Thoracic aorta (tissue), 2 donors: ENCODE measurements at places on chromosomes 12 and 14.

- no peaks in the 10 kb centered on the region for H3K36me3 ChIP-seq
- no peaks in the 10 kb centered on the region for H3K4me1 ChIP-seq
- H3K4me3 ChIP-seq: no peak overlapping the region
- DNase-seq: no peak
- H3K27me3 ChIP-seq: no peaks in the 10 kb centered on the region
Measured at GRCh38 chr14:100900837-100901390, 2.6 kb downstream of the RTL1 start.

DNA sequence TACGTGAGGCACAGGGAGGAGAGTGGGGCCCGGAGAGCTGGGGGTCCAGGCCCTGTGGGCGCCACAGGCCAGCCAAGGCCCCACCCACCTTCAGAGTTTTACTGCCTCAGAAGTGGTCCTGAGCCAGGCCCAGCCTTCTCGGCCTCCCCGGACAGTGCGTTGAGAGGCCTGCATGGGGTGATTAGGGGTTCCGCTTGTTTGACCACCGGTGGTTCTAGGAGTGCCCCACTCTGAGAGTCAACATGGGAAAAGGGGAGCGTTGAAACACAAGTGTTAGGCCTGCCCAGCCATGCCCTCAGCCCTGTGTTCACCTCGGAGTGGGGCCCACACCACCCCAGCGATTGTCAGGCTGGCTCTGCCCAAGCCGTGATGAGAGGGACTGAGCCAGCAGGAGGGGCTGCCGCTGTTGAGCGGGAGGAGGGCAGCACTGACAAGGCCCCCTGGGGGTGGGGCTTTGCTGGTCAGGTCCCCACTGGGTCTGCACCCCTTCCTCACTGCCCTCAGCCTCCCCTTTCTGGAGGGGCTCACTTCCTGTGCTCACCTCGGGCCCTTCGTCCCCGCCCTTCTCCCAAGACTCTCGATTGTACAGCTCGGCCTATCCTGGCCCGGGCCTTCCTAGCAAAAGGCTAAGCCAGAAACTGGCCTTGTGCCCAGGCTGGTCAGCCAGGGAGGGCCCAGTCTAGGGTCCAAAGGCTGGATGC, 4.8 kb downstream of the CKB start:
- H3K4me1 ChIP-seq: peaks cover 64% of the 10 kb centered on the region
- DNase-seq: no peak
- H3K4me3 ChIP-seq: no peak overlapping the region

- H3K27me3 ChIP-seq: no peaks in the 10 kb centered on the region
- H3K27ac ChIP-seq: no peak overlapping the region
Measured at GRCh38 chr14:90665321-90666000, 150.8 kb downstream of the TTC7B start.

DNA sequence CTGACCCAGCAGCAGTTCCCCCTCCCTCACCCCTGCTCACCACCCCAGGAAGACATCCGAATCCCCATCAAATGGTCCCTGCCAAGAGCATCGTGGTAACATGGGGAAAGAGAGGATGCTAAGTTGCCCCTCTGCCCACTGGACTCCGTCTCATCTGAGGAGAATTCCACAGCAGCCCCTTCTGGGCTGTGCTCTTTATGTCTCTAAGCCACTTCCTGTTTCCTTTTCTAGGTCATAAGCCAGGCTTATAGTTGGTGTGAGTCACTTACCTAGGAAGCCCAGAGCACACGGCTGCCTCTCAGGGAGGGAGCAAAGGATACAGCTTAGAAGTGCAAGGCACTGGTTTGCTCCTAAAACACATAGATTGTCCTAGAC, 76.0 kb downstream of the VCPKMT start:
- H3K4me3 ChIP-seq: no peak overlapping the region
- peaks cover 32% of the 10 kb centered on the region for H3K4me1 ChIP-seq
- H3K36me3 ChIP-seq: no peaks in the 10 kb centered on the region
- peak overlapping the region; percentile 13 for H3K27ac ChIP-seq
- no peaks in the 10 kb centered on the region for H3K27me3 ChIP-seq

DNA sequence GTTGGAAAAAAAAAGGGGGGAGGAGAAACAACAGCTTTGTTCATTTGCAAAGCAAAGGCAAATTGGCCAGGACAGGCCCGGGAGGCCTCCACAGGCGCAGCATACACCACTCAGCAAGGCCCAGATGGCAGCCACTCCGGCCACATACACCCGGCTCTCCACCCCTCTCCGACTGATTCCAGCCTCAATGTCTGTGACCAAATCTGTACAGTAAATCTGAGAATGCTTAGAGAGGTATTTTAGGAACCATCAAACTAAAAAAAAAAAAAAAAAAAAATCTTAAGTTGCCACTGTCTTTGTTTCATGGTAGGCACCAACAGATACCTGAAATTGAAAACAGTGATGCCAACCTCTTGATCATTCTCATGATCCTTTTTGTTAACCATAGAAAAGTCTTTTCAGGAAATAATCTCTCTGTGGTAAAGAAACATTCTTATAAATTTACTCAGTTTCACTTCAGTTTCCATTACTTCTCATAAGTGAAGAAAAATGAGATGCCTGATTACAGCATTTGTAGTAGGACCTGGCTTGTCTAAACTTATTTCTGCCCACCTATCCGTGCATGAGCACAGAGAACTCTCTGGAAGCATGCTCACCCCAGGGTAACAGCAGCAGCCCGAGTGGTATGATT, 20.2 kb downstream of the VPS37B start:
- no peak for DNase-seq
- no peak overlapping the region for H3K4me3 ChIP-seq
- peaks cover 19% of the 10 kb centered on the region for H3K4me1 ChIP-seq
- no peak overlapping the region for H3K27ac ChIP-seq
- no peaks in the 10 kb centered on the region for H3K27me3 ChIP-seq
- H3K36me3 ChIP-seq: no peaks in the 10 kb centered on the region

- H3K4me1 ChIP-seq: peaks cover 40% of the 10 kb centered on the region
- no peak for DNase-seq
- no peaks in the 10 kb centered on the region for H3K36me3 ChIP-seq
Measured at GRCh38 chr14:61472011-61472672, 150.8 kb downstream of the PRKCH start.

DNA sequence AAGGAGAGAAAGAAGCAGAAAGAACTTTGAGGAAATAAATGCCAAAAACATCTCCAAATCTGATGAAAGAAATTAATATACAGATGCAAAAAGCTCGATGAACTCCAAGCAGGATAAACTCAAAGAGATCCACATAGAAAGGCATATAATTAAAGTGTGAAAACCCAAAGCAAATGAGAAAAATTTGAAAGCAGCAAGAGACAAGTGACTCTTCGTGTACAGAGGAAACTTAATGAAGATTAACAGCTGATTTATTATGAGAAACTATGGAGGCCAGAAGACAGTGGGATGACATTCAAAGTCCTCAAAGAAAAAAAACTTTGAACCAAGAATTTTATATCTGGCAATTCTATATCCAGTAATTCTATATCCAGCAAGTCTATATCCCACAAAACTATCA, 163.0 kb upstream of the TMCC3 start:
- no peak overlapping the region for H3K4me3 ChIP-seq
- H3K4me1 ChIP-seq: no peaks in the 10 kb centered on the region

- H3K4me1 ChIP-seq: no peaks in the 10 kb centered on the region
- DNase-seq: no peak
- H3K36me3 ChIP-seq: no peaks in the 10 kb centered on the region
- H3K27ac ChIP-seq: no peak overlapping the region
- H3K27me3 ChIP-seq: no peaks in the 10 kb centered on the region
Measured at GRCh38 chr12:124032265-124032886, 59.4 kb downstream of the ZNF664 start.

DNA sequence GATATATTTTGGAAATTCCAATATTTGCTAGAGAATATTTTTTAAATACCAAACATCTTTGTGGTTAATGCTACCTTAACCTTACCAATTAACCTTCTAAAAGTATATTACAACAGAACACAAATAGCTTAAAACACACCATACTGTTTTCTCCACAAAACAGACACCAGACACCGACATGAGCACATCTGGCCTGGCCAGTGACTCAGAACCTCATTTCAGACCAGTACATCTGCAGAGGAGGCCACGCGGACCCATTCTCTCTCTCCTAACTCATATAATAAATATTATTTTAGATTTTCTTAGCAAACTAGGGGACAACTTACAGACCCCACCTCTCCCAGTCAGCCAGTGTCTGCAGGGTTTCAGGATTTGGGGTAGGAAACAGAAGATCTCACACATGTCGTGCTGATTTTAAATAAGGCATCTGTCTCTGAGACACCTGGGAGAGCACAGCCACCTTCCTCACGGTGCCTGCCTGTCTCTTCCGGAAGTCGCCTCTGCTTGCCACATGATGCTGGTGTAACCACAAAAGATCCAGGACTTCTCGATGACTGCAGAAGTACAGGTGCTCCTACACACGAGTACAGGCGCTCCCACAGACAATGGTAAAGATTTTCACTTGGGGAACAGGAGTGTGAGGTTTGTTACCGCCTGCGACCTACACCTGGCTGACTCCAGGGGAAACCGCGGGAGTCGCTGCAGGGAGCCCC, 9.7 kb upstream of the ANKLE2 start:
- no peaks in the 10 kb centered on the region for H3K27me3 ChIP-seq
- no peaks in the 10 kb centered on the region for H3K4me1 ChIP-seq
- H3K27ac ChIP-seq: no peak overlapping the region

- H3K4me3 ChIP-seq: peak overlapping the region; percentile 69
- peaks cover 26% of the 10 kb centered on the region for H3K4me1 ChIP-seq
- no peaks in the 10 kb centered on the region for H3K36me3 ChIP-seq
- no peak for DNase-seq
- peak overlapping the region; percentile 56 for H3K27ac ChIP-seq
Measured at GRCh38 chr12:54016478-54016964, 7.7 kb downstream of the HOXC8 start.

DNA sequence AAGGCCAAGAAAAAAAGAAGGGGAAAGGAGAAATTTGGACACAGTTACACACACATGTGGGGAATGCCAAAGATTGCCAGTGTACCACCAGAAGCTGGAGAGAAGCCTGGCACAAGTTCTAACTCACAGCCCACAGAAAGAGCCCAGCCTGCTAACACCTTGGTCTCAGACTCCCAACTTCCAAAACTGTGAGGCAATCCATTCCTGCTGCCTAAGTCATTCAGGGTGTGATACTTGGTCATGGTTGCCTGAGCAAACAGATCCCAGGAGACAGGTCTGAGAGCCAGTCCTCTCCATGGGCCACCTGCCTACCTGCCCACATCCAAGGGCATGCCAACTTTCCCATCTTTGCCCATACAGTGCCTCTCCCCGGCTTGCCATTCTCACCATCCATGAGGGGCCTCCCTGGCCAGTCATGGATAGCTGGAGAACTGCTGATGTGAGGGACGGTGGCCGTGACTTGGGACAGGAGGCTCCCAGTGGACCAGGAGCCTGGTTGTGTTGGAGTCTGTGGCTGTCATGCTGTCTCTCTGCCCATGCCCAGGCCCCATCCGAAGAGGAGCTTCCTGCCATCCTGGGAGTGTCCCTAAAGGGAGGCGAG, 198.0 kb upstream of the RTL1 start:
- no peaks in the 10 kb centered on the region for H3K36me3 ChIP-seq
- DNase-seq: no peak
- no peak overlapping the region for H3K4me3 ChIP-seq
- H3K4me1 ChIP-seq: no peaks in the 10 kb centered on the region

- no peaks in the 10 kb centered on the region for H3K4me1 ChIP-seq
- H3K27me3 ChIP-seq: no peaks in the 10 kb centered on the region
- H3K27ac ChIP-seq: no peak overlapping the region
- no peak for DNase-seq
- H3K36me3 ChIP-seq: no peaks in the 10 kb centered on the region
- no peak overlapping the region for H3K4me3 ChIP-seq
Measured at GRCh38 chr14:95998656-95999055, 40.5 kb upstream of the C14orf132 start.

GRCh38 chr12:105906561-105906960, 232.2 kb downstream of the NUAK1 start:
- H3K4me1 ChIP-seq: no peaks in the 10 kb centered on the region
- no peak overlapping the region for H3K4me3 ChIP-seq
- no peaks in the 10 kb centered on the region for H3K36me3 ChIP-seq

GRCh38 chr12:84329938-84330337, 582.7 kb downstream of the SLC6A15 start:
- H3K4me3 ChIP-seq: no peak overlapping the region
- no peaks in the 10 kb centered on the region for H3K4me1 ChIP-seq
- H3K36me3 ChIP-seq: no peaks in the 10 kb centered on the region
- DNase-seq: no peak
- no peak overlapping the region for H3K27ac ChIP-seq
- no peaks in the 10 kb centered on the region for H3K27me3 ChIP-seq

DNA sequence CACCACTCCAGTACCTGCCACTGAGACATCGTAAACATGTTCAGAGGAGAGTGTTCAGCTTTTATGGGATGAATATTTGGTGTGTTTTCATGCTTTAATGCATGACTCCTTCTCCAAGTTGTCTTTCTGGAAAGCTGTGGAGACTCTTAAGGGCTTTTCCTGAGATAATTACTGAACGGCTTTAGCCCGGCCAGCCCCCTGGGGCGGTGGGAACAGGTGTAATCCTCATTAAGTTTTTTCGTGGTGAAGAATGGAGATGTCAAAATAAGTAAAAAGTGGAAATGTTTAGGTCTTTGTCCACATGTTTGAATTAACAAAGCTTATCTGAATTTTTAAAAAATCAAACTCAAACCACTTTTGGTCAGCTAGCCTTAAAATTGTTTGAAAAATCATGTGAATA, 1.5 kb downstream of the SYNE2 start:
- H3K36me3 ChIP-seq: no peaks in the 10 kb centered on the region
- H3K4me3 ChIP-seq: peak overlapping the region; percentile 79
- H3K27ac ChIP-seq: peak overlapping the region; percentile 13
- DNase-seq: no peak
- no peaks in the 10 kb centered on the region for H3K27me3 ChIP-seq
- H3K4me1 ChIP-seq: peaks cover 5% of the 10 kb centered on the region

- peak overlapping the region; percentile 52 for H3K27ac ChIP-seq
- no peaks in the 10 kb centered on the region for H3K36me3 ChIP-seq
- DNase-seq: no peak
- no peak overlapping the region for H3K4me3 ChIP-seq
- no peaks in the 10 kb centered on the region for H3K4me1 ChIP-seq
- H3K27me3 ChIP-seq: no peaks in the 10 kb centered on the region
Measured at GRCh38 chr12:14327711-14328110, 37.8 kb upstream of the ATF7IP start.

DNA sequence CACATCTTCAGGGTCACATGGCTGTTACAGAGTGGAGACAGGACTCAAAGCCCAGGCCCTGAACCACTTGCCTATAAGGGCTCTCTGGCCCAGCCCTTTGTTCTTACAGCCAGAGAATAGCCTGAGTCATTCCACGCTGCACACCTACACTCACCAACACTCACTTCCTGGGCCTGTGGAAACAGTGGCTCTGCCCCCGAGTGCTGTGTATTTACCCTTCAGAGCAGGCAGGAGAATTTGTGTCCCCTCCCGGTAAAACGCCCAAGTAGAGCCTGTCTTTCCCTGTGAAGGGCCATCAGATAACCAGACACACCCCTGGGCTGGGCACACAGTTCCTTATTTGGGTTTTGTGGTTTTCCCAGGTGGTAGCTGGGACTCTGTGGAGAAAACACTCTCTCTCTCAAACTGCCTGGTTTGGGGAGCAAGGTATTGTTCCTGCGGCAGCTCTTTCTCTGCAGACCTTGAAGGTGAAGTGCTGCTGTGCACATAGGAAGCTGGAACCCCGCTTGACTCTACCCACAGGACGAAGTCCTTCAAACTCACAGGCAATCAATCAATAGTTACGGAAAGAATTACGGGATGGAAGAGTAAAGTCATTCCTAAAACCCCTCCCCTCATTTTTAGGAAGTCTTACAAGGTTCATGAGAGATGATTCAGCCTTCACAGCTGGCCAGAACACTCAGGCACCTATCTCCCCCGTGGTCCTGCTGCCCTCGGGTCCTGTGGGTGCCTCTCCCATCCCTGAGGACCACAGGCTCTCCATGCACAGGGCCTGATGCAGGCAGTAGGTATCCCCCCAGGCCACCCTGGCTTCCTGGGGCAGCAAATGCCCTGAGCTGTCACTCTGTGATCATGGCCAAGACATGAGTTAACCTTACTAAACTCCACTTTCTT, 20.3 kb downstream of the FIGNL2 start:
- no peak for DNase-seq
- H3K4me3 ChIP-seq: no peak overlapping the region
- H3K36me3 ChIP-seq: no peaks in the 10 kb centered on the region
- no peaks in the 10 kb centered on the region for H3K27me3 ChIP-seq
- no peak overlapping the region for H3K27ac ChIP-seq
- H3K4me1 ChIP-seq: no peaks in the 10 kb centered on the region
